ENCODE measurements at places on chromosomes 7 and 10.

GRCh38 chr10:28922127-28922526, 244.8 kb downstream of the BAMBI start:
- DNase-seq = no peak

- no peak for DNase-seq
These were observed 560.5 kb upstream of the GALNT17 start for GRCh38 chr7:70571403-70571934.

GRCh38 chr7:32093415-32094408, 23.5 kb upstream of the PDE1C start:
- no peak for DNase-seq

- DNase-seq = no peak
These were observed 21.7 kb downstream of the SCD start for GRCh38 chr10:100368721-100369120.

DNA sequence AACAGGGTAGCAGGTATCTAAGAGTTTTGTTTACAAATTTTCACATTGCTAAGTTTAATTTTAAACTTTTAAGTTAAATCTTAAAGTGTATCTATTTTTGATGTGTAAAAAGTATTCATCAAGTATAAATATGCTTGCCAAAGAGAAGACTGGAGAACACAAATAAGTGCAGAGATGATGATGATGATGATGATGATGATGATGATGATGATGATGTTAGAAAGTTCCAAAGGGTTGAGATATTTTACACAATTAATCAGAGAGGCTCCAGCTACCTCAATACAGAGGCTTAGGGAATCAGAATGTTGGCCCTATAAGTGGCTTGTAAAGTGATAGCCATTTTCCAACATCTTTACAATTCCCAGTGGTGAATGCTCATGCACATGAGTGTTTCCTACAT, 209.0 kb upstream of the NPVF start:
- DNase-seq = no peak

GRCh38 chr7:108066486-108066885, 63.5 kb upstream of the LAMB1 start:
- no peak for DNase-seq

GRCh38 chr7:2444476-2444875, 31.7 kb downstream of the GRIFIN start:
- no peak for DNase-seq

DNA sequence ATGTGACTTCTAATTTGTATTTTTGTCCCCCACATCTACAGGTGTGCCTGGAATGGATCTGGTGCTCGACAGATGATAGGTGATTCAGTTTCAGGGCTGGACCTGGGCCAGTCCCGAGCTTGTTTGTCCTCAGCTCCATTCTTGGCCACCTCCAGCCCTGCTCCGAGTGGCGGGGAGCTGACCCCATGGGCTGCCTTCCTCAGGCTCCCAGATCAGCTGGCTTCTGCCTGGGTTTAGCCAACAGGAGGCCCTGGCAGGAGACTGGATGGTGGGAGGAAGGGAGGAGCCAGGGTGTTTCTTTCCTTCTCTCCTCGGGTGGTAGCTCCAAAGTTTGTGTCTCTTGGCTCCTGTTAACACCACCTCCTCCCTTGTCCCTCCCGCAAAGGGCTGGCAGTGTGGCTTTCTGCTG, 75.2 kb downstream of the CDH23 start:
- no peak for DNase-seq

GRCh38 chr7:92064438-92065029, 69.7 kb downstream of the CYP51A1 start:
- DNase-seq = no peak

DNA sequence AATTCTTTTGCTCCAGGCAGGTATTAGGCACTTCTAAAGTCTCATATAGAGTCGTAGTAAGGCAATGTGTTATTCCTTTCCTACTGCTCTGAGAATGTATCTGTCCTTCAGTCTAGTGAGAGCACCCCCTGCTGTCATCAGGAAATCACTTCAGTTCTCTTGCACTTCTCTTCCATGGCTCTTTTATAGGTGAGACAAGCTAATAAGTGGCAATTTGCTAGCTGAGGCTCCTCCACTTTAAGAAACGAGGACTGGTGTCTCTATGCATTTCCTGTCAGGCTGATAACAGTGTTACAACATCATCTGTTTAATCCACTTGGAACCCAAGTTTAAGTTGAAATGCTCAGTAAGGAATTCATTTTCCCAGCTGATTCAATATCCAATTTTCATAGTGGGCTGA, 350.6 kb downstream of the TFEC start:
- no peak for DNase-seq

- DNase-seq = no peak
These were observed 23.3 kb downstream of the PRTFDC1 start for GRCh38 chr10:24929056-24929544.

DNA sequence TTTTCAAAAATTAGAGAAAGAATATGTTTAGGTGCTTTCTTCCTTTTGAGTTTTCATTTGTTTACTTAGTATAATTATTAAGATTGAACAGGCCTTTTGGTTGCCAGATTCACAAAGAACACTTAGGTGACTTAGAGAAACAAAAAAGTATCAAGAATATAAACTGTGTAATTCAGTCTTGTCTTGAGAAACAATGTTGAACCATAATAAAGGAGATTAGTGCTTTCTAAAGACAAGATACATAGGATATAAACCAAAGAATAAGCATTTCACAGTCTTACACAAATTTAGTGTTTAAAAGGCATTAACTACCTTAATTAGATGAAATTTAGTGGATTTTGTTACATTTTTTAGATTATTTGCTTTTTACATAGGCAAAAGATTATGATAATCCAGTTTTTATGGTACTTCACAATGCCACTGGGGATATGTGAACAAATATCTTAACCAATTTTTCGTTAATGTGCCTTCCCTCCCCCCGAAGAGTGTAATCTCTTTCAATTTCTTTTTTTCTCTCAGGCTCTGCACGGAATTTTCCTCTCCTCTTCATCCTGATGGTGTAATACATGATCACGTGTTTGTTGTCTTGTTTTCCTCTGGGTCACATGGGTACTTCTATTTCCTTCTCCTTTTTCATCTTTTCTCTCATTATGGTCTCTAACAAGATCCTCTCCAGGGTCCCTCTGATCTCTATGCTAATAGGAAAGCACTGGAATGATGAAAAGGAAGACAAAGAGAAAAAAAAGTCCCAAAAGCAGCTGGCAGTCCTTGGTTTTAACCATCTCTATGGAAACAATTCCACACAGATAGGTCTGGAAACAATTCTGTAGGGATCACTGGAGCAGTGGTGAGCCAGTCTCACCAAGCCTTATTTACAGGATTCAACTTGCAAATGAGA, 3.7 kb upstream of the HNRNPH3 start:
- no peak for DNase-seq

- DNase-seq = no peak
These were observed 14.7 kb upstream of the CAMK2G start for GRCh38 chr10:73889014-73889413.

DNA sequence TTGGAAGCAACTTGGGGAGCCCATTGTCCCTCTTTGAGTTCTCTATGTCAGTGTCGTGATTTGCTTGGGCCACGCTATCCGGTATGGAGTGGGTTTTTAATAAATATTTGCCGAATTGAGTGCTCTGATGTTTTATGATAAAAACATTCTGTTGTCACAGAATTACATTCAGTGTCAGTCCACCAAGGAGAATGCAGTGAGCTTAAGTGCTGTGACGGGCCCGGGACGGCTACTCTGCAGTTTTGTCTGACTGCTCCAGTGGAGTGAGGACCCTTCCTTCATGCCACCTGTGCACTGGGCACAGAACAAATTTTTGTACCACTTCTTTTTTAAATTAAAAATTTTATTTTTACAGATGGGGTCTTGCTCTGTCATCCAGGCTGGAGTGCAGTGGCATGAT, 76.0 kb downstream of the CARD11 start:
- no peak for DNase-seq

- DNase-seq = no peak
These were observed 32.7 kb downstream of the CALML5 start for GRCh38 chr10:5466451-5467206.

- no peak for DNase-seq
These were observed 8.3 kb upstream of the ARHGAP12 start for GRCh38 chr10:31936933-31937332.

DNA sequence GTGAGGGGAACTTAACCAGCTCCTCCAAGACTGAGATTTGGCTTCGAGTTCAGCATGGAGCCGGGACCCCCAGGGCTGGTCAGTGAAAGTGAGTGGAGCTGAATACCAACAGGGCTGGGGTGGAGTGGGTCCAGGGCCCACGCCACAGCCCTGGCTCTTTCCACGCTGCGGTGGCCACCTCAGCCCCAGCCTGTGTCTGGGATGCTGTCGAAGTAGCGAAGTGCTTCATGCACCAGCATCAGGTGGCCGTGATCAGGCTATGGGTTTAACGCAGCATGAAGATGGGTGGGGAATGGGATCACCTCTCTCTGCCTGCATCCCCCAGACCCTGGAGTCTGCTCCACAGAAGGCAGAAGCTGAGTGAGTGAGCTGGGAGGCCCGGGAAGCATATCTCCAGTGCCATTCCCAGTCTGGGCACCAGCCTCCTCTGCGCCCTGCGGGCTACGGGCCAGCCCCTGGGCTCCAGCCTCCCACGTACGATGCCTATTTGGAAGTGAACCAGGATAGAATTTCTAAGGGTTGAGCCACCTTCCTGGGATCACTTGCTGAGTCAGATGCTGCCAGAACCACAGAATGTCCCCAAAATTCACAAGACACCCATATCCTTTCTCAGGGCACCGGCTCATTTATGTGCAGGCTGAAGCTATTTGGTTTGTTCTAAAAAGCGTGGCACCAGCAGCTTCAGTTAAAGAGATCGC, 131.1 kb upstream of the CHST15 start:
- DNase-seq = no peak

DNA sequence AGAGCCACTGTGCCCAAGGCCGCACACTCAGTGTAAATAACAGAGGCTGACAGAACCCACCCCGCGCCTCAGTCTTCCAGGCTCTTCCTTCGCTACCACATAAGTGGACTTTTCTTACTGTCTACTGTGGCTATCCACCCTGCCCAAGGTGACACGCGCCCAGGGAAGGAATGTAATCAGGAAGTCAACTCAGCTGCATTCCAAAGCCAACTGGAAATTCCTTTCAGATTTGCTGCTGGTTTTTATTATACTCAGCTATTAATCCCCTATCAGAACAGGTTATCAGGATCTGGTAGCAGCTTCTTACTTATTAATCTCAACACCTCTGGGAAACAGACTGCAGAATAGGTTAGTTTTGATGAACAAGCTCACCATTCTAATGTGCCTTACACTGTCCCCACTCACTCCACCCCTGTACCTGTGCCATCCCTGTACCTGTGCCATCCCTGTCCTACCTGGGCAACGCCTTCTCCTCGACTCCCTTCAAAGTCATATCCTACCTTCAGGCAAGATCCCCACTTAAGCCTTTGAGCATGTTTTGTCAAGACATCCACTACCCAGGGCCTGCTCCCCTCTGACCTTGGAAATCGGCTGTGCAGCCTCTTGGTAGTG, 90.7 kb downstream of the NHLRC2 start:
- DNase-seq = no peak

DNA sequence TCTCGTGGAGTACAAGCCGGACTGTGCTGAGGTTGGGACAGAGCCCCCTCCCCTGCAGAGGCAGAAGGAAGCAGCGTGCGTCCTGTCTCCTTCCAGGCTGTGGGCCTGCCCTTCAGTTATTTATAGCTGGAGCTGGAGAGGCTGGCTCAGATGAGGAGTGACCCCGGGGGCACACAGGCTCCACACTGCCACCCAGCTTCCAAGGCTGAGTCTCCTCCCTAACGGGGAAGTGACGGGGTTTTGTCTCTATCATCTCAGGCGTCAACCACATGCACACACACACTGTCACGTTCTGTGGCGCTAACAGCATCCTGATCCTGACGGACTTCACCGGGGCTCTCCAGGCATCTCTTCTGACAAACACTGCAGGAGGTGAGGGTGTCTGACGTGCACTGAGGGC, 25.4 kb downstream of the AMZ1 start:
- DNase-seq = no peak

GRCh38 chr10:68598978-68599770, 39.0 kb downstream of the TET1 start:
- DNase-seq = no peak

- DNase-seq = no peak
These were observed 129.2 kb upstream of the FAM3C start for GRCh38 chr7:121525155-121525819.

- DNase-seq = no peak
These were observed 75.3 kb downstream of the HIBADH start for GRCh38 chr7:27587429-27587828.

DNA sequence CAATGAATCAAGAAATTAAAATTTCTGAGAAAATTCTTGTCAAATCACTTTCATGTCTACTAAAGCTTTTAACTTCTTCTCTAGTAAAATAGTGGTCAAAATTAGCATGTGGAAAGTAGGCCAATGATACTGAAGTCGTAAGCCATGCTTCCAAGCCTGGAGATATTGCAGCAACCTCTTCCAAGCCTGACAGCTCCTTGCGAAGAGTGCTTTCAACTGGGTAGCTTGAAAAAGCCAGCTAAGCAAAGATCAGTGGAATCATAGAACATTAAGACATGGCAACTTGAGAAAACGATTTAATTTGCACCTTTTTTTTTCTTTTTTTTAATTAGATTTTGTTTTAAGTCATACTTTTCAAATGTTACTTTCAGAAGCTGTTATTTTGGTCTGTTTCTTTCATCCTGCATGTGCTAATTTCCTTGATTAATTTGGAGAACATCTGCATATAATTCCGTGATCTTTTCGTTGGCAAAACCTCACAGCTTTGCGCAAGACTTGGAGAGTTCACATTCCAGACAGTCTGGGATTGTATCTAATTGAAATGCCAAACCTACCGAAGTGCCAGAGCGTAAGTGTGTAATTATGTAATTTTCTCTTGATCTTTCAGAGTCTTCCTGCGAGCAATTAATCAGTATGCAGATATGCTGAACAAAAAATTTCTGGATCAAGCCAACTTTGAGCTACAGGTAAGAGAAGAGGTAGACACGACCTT, 142.2 kb upstream of the INSYN2A start:
- no peak for DNase-seq

GRCh38 chr7:25313526-25313925, 85.2 kb upstream of the NPVF start:
- no peak for DNase-seq

GRCh38 chr10:98293550-98294269, 25.7 kb upstream of the LOXL4 start:
- DNase-seq = no peak

DNA sequence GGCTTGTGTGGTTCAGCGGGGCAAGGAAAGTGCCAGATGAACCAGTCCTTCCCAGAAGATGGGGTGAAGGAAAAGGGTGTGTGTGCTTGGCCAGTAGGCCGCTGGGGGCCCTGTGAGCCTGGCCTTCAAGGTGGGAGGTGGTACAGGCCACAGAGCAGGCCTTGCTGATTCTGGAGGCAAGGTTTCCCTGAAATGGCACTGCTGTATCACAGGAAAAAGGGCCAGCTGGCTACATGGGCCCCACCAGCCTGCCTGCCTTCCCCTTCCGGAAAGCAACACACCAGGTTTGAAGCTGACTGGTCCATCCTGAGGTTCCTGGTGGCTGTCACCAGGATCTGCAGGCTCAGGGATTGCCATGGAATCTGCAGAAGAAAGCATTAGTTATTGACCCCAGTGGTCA, 12.5 kb downstream of the MMRN2 start:
- DNase-seq = no peak

GRCh38 chr7:94060752-94061151, 56.6 kb upstream of the BET1 start:
- DNase-seq = no peak

- DNase-seq = no peak
These were observed 64.9 kb upstream of the PITRM1 start for GRCh38 chr10:3237530-3237929.

Data from GM12892 (cell line).